ENCODE measurements at places on chromosomes 4 and X.

- DNase-seq: peak; percentile 47
Measured at GRCh38 chr4:1983053-1983845, 25.5 kb downstream of the NELFA start.

DNA sequence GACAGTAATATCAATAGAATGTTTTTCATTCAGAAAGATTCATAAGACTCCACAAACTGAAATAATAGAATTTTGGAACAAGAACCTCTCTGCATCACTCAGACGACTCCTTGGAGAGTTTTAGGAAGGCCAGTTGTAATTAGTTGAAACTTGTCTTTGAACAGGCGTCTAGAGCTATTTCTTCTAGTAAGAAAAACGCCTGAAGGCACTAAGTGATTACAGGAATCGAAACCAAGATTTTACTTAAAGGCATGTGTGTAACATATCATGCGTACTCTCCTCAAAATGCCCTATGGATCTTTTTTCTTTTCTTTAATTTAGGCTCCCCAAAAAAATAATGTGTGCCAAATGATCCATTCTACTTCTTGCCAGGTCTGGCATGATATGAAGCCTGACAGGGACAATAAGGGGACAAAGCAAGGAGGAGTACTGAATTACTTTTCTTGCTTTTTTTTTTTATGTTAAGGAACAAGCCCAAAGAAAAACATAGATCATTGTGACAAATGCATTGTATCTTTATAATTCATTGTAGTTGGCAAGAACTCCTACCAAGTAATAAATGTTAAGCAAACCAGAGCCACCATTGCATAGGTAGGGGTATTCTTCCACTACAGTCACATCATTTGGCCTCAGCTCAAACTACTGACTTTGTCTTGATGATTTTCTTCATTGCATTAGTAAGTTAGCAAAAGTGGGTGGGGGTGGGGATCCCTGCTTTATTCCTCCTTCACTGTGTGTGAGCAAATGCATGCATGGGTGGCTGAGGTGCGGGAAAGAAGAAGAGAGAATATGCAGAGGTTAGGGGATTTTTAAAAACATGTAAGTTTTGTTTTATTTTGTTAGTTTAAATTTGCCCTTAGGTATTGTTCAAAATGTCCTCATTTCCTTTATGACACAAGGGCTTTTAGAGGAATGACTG lies 79.9 kb upstream of the ATOH1 start:
- DNase-seq: no peak

GRCh38 chr4:138405934-138406567 lies 163.9 kb upstream of the SLC7A11 start:
- no peak for DNase-seq

- DNase-seq: no peak
Measured at GRCh38 chr4:111811661-111812060, 333.6 kb upstream of the FAM241A start.

DNA sequence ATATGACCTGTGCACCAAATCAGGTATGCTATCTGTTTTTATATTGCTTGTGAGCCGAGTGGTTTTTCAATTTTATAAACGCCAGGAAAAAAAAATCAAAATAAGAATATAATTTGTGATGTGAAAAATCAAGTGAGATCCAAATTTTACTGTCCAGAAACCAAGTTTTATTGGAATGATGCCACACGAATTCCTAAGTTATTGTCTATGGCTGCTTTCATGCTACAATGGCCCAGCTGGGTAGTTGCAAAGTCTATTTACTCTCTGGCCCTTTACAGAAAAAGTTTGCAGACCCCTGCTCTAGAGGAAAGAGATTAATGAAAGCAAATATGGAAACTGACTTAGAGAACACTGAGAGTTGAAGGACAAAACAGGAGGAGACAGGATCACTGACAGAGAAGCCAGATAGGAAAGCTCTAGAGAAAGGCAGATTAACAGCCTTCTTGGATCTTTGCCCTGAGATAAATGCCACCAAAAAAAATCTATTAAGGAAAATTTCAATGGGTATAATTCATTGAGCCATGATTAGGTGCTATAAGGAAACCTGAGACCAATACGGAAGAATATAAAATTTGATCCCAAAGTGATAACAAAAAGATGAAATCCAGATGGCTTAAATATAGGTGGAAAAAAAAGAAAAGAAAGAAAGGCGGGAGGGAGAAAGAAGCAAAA lies 29.8 kb downstream of the PRSS12 start:
- no peak for DNase-seq

DNA sequence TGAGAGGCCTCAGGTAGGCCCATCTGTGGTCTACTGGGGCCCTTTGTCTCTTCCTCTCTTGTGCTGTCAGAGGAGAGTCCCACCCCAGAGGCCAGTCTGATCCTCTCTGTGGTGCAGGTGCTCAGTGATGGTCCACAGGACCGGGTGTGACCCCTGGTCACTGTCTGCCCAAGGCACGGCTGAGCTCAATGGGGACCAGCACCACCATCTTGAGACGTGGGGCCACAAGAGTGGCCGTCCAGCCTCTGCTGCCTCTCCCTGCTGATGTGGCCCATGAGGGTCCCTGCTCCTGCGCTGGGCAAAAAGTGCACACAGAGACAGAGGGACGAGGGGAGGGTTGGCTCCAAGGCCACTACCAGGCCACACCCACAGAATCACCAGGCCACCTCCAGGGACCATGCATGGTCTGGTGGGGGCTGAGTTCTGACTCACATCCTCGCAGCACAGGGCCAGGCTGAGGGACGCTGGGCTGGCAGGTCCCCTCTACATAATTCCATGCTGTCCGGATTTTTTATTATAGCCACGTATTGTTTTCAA lies 88.3 kb downstream of the FAM53A start:
- peak; percentile 10 for DNase-seq

DNA sequence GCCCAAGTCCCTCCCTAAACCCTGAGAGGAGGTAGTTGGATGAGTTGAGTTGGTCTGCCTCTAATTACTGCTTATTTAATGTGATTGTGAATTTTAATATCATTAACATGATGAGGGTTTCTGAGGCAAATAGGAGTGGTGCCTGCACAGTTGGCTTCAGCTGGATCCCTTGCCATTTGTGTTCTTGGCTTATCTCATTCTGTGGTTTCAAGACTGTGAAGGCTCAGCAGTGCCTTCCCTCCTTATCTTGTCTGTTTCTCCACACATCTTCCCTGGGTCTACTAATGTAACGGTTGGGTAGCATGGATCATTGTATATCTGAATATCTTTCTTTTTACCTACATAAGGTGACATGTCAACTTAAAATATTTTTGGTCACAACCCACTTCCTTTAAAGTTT lies 1.6 kb upstream of the SLC10A4 start:
- DNase-seq: no peak

DNA sequence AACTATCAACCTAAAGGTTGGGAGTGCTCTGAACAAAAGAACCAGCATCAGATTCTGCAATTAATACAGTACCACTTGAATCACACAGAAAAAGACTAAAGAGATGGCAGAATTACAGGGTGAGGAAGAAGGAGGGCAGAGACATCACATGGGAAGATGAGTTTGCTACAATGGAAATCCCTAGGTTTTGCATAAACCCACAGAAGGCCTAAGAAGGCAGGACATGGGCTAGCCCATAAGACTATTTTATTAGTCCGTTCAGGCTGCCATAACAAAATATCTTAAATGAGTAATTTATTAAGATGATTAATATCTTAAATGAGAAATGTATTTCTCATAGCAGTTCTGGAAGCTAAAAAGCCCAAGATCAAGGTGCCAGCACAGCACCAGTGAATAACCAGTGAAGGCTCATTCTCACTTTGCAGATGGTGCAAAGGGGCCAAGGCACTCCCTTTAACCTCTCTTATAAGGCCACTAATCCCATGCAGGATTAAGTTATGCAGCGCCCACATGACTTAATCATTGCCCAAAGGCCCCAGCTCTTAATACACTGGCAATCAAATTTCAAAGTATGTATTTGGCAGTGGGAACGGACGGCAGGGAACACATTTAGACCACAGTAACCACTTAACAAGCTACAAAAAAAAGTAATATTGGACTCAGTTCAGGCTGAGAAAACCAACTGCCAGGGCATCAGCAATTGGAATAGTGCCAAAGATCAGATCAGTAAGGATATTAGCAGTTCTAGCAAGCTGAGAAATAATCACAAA lies 47.6 kb upstream of the NEUROG2 start:
- DNase-seq: no peak

GRCh38 chr4:95798727-95799126 lies 41.2 kb upstream of the PDHA2 start:
- no peak for DNase-seq

- DNase-seq: no peak
Measured at GRCh38 chr4:31043382-31044062, 323.4 kb downstream of the PCDH7 start.

- peak; percentile 95 for DNase-seq
Measured at GRCh38 chr4:687048-687970, 1.6 kb downstream of the SLC49A3 start.

- no peak for DNase-seq
Measured at GRCh38 chr4:88318751-88319350, 34.5 kb upstream of the PPM1K start.

GRCh38 chrX:77949840-77950239 lies 19.6 kb downstream of the PGAM4 start:
- no peak for DNase-seq

- DNase-seq: no peak
Measured at GRCh38 chr4:159382856-159383561, 280.1 kb downstream of the RAPGEF2 start.

DNA sequence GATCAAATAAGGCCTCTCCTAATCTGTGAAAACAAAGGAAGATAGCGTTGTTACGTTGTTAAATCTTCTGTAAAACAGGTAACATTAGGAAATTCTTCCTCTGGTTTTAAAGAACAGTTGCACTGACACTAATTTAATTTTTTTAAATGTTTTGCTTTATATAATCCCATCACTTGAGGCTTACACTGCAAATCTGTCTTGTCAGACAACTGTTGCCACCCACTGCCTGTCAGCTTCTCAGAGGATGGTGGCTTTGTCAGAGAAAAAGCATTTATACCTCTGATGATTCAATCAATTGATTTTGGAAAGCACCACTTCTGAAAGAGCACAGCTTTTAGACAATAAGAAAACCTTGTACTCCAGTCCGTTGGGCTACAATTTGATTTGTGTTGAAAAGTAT lies 799.1 kb downstream of the FSTL5 start:
- no peak for DNase-seq

Measured in right lobe of liver (tissue), 6 donors.